H1 (cell line): ENCODE measurements at places on chromosomes 16 and 17.
A peak's percentile ranks its signal among the peaks of the same experiment; 100 is the strongest.

GRCh38 chr17:14121952-14122351, 52.6 kb downstream of the COX10 start:
- DNase-seq, result no peak

DNA sequence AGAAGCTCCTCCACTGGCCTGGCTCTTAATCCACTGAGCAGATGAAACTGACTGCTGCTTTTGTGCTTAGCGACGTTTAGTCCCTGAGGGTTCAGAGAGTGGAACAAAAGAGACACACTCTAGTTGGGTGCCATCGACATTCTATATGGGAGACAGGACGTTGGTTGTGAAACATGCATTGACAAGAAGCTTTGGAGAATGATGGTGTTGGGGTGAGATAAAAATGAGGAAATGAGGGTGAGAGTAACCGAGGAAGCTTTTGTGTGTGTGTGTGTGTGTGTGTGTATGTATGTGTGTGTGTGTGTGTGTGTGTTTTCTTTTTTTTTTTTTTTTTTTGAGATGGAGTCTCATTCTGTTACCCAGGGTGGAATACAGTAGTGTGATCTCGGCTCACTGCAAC, 89.5 kb downstream of the ABCC1 start:
- DNase-seq, result no peak

- DNase-seq, result no peak
Measured at GRCh38 chr16:75099075-75099667, 17.4 kb downstream of the LDHD start.

GRCh38 chr16:25110387-25110947, 1.1 kb upstream of the LCMT1 start:
- DNase-seq, result no peak

GRCh38 chr16:7284780-7285179, 47.9 kb upstream of the RBFOX1 start:
- DNase-seq, result no peak

DNA sequence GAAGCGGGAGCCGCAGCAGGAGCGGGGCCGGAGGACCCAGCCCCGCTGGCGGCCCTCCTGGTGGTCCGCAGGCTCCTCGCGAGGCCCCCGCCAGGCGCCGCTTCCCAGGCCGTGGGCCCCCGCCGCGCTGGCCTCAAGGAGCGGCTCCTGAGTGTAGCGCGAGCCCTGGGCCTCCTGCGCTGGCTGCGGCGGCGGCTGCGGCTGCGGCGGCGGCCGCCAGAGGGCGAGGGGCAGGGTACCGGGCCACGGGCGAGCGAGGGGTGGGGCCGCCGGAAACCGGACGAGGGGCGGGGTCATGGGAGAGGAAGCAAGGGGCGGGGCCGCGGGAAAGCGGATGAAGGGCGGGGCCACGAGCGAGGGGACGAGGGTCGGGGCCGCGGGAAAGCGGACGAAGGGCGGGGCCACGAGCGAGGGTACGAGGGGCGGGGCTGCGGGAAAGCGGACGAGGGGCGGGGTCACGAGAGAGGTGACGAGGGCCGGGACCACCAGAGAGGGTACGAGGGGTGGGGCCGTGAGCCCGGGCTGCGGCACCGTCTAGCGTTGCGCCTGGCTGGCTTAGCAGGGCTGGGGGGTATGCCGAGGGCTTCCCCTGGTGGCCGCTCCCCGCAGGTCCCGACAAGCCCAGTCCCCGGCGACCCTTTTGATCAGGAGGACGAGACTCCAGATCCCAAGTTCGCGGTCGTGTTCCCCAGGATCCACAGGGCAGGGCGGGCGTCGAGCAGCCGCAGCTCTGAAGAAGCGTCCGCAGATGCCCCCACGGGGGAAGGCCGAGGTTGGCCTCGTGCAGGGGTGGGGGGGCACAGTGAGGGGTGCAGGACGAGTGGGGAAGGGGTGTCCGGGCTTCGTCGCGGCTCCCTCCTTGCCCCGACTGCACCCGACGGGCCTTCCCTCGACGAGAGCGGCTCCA, 1.7 kb downstream of the MYO15B start:
- peak; percentile 88 for DNase-seq

DNA sequence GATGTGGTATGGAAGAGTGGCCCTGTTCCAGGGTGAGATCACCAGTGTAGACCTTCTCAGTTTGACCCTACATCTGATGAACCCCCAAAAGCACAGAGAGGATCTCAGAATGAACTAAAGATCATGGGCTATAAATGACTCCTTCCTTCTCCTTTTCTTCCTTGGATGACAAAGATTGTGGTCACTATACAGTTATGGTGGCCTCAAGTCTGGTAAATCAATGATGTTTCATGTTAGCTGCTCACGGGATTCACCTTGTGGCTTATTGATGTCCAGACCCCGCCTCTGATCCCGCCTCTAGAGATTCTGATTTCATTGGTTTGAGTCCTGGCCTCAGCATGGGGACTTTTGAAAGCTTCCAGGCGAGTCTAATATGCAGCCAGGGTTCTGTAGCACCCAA, 112.2 kb downstream of the PITPNC1 start:
- DNase-seq, result no peak

DNA sequence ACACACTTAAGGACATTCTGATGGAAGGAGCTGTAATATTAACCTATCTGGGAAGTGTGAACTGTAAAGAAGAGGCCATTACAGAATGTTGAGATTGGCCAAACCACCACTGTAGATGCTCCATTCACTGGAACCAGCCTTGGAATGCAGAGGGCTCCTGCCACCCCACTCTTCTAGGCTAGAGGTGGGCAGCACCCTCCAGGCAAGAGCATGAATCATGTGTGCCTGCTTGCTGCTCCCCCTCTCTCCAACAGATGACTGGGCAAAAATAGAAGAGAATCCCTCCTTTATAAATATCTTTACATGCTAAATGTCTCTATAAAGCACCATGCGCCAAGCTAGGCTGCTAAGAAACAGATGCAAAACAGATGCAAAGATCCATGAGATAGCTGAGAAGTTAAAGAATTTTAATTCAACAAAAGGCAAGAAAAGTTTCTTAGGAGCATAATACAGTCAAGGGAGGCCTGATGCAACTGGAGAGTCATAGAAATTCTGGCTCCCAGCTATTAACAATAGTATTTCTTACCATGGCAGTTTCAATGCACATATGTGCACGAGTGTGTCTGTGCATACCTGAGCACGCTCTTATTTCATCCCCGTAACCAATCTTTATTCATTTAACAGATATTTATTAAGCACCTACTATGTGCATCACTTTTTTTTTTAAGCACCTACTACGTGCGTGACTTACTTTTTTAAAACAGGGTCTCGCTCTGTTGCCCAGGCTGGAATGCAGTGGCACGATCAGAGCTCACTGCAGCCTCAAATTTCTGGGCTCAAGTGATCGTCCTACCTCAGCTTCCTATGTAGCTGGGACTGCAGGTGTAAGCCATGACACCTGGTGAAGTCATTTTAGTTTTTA, 53.6 kb downstream of the GRIN2A start:
- DNase-seq, result no peak

GRCh38 chr17:1473170-1473569, 17.1 kb upstream of the CRK start:
- DNase-seq, result no peak

- no peak for DNase-seq
Measured at GRCh38 chr16:30601966-30602365, 8.2 kb downstream of the ZNF689 start.

DNA sequence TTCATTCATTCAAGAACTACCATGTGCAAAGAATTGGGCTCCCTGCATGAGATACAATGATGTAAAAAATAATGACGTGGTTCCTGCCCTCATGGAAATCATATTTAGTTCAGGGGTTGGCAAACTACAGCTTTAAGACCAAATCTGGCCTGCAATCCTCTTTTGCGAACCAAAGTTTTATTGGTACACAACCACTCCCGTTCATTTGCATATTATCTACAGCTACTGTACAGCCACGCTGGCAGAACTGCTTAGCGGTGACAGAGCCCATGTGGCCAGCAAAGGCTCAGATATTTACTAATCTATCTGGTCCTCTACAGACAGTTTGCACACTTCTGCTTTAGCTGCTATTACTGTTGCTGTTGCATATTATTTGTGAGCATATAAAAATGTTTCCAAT, 167.7 kb downstream of the XYLT1 start:
- no peak for DNase-seq
